ENCODE measurements at places on chromosomes 4 and X. TPM values are rescaled to one million over a fixed set of nuclear protein-coding genes. Genes with fewer than 3 reads are reported as not detected.

FRG2 gene
- not detected for total RNA-seq

PABPC4L gene
- total RNA-seq = not detected

DRP2 gene
- total RNA-seq = 0.35 TPM

LIAS gene
- 37.0 TPM for total RNA-seq

VCX2 gene
- total RNA-seq = not detected

LNX1 gene
- not detected for total RNA-seq

ETDB gene
- not detected for total RNA-seq

SULT1E1 gene
- not detected for total RNA-seq

TENM3 gene
- 13.8 TPM for total RNA-seq

RAB39B gene
- total RNA-seq = 47.7 TPM

CENPVL1 gene
- total RNA-seq = not detected

ABCG2 gene
- total RNA-seq = 37.4 TPM

L1CAM gene
- 29.9 TPM for total RNA-seq

NPY1R gene
- total RNA-seq = not detected

HMGN5 gene
- 5.1 TPM for total RNA-seq

BGN gene
- total RNA-seq = 2.0 TPM

CASP6 gene
- total RNA-seq = 26.3 TPM

FGA gene
- total RNA-seq = not detected

HSFX2 gene
- not detected for total RNA-seq

UGT2B11 gene
- not detected for total RNA-seq

WDR17 gene
- 9.1 TPM for total RNA-seq

HMX1 gene
- total RNA-seq = not detected

SHROOM4 gene
- not detected for total RNA-seq

RTL9 gene
- total RNA-seq = 0.02 TPM

SHISA3 gene
- total RNA-seq = 0.58 TPM

CLDN22 gene
- total RNA-seq = not detected

SLC49A3 gene
- not detected for total RNA-seq

MAGEB17 gene
- total RNA-seq = not detected

TEX13C gene
- not detected for total RNA-seq

NSDHL gene
- total RNA-seq = 10.5 TPM

KLHL4 gene
- 5.8 TPM for total RNA-seq
